Stimulated activated CD8-positive, alpha-beta memory T cell treated with anti-CD3 and anti-CD28 coated beads, Interleukin-12 subunit alpha, Interleukin-12 subunit beta, amount 100 ng/mL, for 4 hours (primary cell): ENCODE measurements at places on chromosomes 3 and 15.

- DNase-seq: no peak
These were observed 82.2 kb downstream of the GREM1 start for GRCh38 chr15:32799936-32800535.

DNA sequence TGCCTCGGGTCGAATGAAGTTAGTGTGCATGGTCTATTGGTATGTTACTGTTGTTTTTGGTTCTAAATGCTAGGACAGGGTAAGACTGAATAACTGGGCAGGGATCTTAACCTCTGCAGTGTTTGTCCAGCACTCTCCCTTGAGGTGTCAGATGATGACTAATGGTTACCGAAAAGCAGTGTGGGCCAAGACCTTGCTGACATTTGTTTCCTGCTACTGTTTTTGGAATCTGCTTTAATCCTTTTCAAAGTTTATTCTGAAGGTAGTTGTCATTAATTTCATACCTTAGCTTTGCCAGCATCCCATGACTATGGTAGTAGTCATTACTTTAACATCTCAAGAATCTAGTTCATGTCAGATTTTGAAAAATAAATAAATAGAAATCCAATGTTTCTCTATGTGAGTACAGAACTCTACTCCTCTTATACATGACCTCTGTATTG is 117.0 kb downstream of the P3H2 start:
- no peak for DNase-seq

DNA sequence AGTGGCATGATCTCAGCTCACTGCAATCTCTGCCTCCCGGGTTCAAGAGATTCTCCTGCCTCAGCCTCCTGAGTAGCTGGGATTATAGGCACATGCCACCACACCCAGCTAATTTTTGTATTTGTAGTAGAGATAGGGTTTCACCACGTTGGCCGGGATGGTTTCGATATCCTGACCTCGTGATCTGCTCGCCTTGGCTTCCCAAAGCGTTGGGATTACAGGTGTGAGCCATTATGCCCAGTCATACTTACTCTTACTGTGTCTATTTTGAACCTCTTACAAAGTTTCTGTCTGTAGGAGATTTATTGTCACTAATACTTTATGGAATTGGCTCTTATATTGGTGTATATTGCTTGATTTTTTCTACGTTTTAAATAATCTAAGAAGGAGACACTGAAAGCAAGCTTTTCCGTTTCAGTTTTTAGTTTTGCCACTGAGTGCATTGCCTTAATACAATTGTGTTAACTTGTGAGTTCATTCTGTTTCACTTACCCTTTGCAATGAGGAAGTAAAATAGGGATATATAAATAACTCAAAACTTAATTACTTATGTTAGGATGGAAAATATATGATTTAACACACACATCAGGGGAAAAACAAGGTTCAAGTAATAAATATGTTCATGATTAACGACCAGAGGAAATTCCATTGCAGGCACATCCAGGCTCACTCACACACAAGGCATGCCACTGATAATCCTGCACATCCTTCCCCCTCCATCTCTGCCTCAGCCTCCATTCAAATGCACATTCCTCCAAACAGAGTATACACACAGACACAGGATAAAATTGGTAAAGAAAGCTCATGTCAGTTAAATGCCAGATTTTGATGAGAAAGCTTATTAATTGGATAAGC is 279.3 kb upstream of the RASGRP1 start:
- no peak for DNase-seq

- DNase-seq: no peak
These were observed 12.9 kb downstream of the DYNC1LI1 start for GRCh38 chr3:32557640-32558352.

GRCh38 chr3:188380252-188380651 is 226.3 kb downstream of the LPP start:
- no peak for DNase-seq

DNA sequence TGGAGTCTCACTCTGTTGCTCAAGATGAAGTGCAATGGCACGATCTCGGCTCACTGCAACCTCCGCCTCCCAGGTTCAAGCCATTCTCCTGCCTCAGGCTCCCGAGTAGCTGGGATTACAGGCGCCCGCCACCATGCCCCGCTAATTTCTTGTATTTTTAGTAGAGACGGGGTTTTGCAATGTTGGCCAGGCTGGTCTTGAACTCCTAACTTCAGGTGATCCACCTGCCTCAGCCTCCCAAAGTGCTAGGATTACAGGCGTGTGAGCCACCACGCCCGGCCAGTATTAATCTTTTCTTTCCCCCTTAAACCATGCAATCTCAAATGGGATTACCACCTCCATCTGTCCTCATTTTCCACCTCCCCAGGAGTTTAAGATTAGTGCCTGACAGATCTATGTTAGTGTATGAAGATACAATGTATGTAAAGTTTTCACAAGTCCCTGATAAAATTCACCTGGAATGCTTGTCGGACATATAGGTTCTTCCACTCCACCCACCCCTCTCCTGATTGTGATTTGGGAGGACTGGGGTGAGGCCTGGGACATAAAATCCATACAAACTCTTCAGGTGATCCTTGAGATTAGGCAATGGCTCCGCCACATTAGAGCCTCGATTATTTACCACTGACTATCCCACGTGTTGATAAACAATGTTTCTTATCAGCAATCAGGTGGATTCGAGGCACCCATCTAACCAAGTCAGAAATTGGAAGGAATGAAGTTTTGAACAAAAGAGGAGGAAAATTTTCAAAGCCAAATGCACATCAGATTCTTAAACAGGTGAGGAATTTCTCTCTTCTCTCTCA is 1.2 kb downstream of the PARL start:
- no peak for DNase-seq

GRCh38 chr3:54374214-54374852 is 252.0 kb downstream of the CACNA2D3 start:
- no peak for DNase-seq

GRCh38 chr15:78370013-78370412 is 29.9 kb downstream of the CRABP1 start:
- no peak for DNase-seq

DNA sequence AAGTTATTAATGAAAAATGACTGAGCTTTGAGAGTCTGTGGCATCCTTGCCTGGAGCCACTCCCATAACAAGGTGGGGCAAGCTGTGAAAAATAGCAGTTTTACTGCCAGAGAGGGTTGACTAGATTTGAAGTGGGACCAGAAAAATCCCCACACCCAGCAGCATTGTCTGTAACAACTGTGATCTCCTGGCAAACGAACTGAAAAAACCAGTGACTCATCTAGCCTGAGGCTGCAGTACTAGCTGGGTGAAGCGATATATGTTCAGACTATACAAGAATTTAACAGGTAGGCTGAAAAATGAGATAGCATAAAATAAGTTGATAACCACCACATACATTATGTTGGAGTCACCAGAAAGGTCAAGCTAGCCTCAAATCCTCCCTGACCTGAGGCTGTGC is 64.0 kb downstream of the DPH6 start:
- no peak for DNase-seq

- DNase-seq: no peak
These were observed 6.9 kb upstream of the RFTN1 start for GRCh38 chr3:16520241-16520969.

- DNase-seq: no peak
These were observed 1.2 kb upstream of the EDEM1 start for GRCh38 chr3:5186089-5186857.

DNA sequence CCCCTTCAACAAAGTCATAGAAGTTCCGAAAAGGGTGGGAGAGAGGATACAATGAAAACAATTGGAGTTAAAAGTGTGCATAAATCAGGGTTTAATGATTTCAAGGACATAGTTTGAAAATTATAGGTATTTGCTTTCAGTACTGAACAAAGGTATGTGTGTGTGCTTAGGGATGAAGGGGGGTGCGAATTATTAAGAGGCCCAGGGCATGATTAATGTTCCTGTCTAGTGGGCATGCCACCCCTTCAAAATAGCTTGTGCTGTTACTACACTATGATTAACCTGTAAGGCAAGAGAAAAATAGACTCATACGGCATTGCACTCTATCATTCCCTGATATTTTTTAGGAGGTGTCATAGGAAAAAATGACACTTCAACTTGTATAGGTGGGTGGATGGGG is 731.6 kb downstream of the NAALADL2 start:
- DNase-seq: no peak

- DNase-seq: no peak
These were observed 28.1 kb upstream of the SYNM start for GRCh38 chr15:99076555-99077308.

- DNase-seq: no peak
These were observed 97.3 kb downstream of the MBNL1 start for GRCh38 chr3:152365766-152366593.

DNA sequence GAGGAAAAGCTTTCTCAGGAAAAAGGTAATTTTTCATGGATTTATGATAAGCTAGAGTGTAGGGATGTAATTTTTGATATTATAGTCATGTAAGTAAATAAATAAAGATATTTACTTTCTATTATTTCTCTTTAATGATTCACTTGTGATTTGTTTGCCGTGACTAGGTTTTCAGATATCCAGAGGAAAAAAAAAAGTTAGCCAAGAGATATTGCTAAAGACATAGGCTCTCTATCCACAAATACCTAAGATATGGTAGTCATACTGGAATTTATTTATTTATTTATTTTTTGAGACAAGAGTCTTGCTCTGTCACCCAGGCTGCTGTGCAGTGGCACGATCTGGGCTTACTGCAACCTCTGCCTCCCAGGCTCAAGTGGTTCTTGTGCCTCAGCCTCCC is 59.9 kb downstream of the AP4E1 start:
- DNase-seq: no peak

- no peak for DNase-seq
These were observed 4.8 kb downstream of the VIPR1 start for GRCh38 chr3:42507252-42507651.

DNA sequence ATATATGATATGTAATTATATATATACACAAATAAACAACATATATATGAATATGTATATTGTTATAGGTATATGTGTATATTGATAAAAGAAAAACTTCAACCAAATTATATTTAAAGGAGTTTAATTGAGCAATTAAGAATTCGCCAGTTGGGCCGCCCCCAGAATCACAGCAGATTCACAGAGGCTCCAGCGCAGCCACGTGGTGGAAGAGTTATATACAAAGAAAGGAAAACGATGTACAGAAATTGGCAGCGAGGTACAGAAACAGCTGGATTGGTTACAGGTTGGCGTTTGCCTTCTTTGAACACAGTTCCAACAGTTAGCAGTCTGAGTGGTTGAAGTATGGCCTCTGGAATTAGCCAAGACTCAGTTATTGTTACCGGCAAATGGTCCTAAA is 137.3 kb upstream of the SLC24A5 start:
- DNase-seq: no peak

- DNase-seq: no peak
These were observed 467.9 kb downstream of the SOX2 start for GRCh38 chr3:182179631-182180030.
